H1 (cell line): ENCODE measurements at places on chromosomes 5 and 9.

DNA sequence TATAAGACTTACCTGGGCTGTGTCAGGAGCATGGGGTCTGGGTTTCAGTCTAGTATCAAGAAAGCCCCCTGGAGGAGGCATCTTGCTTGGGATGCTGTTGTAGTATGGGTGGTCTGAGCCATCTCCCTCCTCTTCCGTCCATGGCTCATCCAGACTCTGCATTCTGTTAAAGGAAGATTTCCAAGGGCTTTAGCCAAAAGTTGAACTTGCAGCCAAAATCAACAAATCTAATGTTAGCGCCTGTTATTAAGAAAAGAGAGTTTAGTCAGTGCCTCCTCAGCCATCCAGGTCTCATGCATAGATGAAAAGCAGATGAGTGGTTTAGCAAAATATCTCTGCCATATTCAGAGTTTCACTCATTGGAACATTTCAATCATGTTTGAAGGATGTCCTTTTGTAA lies 55.6 kb downstream of the S1PR3 start:
- no peak for DNase-seq

DNA sequence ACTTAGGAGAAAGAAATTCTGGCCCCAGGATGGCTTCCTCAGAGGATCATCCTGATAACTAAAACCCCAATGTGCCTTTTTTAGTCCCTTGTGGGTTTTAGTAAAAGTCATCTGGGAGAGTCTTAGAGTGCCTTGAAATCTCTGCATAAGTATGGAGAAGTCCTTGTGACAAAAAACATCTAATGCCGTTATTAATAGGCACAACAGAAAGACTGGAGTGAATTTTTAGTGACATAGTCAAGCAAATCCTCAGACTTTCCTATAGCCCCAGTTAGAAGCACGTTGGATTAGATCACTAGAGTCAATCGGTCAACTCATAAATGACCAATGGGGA lies 108.2 kb upstream of the MPDZ start:
- DNase-seq = no peak

DNA sequence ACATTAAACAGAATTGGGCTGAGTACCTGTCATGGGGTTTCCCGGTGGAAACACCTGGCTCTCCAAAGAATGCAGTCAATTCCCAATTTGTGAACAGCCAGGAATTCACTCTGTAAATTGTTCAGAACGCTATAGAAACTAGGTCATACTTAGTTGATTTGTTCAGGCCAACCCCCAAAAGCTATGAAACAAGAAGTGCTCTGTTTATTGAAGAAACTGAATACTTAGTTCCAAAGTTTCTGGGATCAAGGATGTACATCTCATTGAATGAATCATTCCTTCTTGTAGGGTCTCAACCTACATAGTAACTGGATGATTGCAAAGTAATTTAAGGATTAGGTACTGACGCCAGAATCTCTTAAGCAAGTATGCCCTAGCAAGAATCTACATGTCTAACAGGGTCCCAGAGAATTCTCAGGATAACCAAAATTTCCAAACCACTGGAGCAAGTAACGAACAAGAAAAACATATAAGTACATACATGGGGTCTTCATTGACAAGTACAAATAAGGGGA lies 659 bp upstream of the TUSC1 start:
- DNase-seq = no peak

DNA sequence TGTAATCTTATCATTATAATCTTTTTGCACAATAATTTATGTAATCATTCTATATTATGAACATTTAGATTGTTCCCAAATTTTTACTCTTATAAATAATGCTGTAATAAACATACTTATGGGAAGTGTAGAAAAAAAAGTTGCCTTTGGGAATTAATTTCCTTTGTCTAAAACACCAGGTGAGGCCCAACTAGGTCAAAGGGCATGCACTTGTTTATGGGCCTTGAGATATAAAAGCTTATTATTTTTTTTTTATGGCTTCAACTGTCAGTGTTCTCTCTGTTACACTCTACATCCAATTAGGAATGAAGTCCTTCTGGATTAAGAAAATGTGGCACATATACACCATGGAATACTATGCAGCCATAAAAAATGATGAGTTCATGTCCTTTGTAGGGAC lies 6.5 kb upstream of the PRLR start:
- DNase-seq = no peak

DNA sequence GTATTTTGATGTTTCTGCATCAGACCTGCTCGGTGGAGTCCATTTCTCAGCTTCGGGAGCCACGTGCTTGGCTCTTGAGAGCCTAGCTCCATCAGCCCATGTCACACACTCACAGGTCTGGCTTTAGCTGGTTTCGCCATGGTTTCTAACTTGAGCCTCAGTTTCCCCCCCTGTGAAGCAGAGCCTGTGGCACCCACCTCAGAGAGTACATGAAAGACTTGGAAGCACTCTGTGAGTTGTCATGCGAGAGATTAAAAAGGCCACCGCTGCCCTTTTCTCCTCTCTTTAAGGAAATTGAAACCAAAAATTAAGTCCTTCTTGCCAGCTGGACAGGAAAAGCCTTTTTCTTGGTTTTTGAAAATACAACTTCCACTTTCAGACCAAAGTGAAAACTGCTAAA lies 8.8 kb downstream of the TENT4A start:
- DNase-seq = no peak

- DNase-seq = no peak
These were observed 116.5 kb downstream of the PDE4D start for GRCh38 chr5:59777028-59777427.
